ENCODE measurements at places on chromosomes 1 and 21.

DNA sequence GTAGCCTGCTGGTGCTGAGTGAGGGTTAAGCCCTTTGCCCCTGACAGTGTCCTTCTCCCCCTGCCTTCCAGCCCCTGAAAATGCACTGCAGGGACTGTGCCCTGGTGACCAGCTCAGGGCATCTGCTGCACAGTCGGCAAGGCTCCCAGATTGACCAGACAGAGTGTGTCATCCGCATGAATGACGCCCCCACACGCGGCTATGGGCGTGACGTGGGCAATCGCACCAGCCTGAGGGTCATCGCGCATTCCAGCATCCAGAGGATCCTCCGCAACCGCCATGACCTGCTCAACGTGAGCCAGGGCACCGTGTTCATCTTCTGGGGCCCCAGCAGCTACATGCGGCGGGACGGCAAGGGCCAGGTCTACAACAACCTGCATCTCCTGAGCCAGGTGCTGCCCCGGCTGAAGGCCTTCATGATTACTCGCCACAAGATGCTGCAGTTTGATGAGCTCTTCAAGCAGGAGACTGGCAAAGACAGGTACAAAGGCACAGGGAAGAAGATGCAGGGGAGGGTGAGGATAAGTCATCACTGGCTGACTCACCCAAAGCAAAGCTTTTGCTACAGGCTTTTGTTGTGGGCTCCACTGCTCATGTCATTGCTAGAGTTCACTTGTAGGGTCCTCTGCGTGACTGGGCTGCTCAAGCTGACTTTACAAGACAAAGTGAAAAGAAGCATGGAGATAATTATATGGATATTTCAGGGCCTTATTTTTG lies 174.9 kb downstream of the PIGK start:
- peak; percentile 3 for DNase-seq

DNA sequence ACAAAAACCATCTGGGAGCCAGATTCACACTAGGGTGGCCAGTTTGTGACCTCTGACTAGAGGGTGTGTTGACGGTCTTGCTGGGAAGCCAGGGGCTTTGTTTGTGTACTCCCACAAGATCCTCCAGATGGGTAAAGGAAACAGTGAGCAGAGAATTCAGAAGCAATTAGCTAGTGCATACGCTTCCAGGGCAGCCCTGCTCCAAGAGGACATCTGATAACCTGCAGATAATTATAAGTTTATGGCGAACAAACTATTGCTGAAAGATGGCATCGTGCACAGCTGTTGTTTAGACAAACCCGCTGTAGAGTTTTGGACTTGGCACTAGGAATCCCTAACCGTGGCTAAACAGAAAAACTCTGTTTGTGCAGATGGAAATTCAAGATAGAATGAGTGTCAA lies 326.4 kb downstream of the TGFB2 start:
- DNase-seq = no peak

DNA sequence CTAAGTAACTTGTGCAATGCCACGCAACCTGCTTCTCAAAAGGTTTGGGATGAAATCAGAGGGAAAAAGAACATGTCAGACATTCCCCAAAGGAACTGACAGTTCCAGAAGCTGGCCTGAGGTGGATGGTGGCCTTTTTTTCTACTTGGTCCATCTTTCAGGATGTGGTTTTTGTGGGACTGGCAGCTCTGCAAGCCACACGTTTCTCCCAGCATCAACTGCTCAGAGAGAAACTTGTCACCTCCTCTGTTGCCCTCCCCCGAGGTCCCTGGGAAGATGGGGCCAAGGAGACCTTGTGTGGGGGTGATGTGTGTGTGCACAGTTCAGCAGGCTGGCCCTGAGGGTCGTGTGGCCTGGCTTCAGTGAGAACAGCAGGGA lies 2.5 kb upstream of the DHRS3 start:
- peak; percentile 54 for DNase-seq

GRCh38 chr1:226033582-226033981 lies 28.9 kb upstream of the H3-3A start:
- DNase-seq = no peak

DNA sequence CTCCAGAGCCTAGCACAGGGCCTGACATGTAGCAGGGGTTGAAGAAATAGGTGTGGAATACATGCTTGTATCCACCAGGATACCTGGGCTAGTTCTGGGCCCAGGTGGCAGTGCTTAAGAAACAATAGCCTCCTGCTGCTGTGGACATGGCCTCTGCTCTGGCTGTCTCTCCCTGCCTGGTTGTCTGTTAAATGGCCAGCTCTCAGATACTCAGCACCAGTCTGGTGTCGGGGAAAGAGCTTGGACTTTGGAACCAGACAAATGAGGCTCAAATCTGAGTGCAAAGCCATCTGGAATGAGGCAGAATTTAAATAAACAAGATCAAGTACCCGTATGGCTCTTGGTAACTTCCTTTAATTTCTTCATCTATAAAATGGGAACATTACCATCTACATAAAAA lies 31.5 kb downstream of the SESN2 start:
- DNase-seq = no peak

DNA sequence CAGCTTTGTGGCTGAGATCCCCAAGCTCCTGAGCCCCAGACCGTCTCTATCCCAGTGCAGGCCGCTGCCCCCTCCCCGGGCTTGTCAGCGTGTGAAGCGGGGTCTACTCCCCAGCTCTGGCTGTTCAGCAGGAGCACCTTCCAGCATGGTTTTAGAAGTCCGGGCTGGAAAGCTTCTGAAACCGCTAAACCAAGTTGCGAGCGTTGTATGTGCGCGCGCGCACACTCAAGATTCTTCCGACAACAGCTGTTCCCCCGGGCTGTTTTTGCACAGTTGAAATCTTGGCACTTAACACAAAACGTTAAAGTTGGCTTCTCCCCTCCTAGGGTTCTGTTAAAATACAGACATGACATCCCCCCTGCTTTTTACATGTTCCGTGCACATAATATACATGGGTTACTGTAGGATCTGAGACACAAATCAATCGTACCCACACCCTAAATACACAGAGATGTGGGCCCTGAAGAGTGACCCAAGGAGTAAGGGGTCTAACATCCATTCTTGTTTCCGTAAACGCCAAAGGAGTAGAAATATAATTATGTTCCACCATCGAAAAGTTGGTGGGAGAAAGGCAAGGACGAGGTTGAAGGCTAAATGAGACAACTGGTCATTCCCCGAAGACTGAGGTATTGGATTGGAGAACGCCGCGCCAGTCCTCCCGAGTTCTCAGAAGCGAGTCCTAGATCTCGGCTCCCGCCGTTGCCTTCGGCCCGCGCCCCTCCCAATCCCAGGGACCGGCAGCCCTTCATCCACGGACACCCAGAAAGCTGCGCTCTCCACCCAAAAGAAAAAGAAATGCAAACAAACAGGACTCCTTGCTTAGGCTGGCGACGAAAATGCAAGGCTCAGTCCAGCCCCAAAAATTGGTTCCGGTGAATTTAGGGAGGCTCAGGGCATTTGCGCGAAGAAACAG lies 1.3 kb downstream of the TBX15 start:
- DNase-seq = no peak

- no peak for DNase-seq
Observed at GRCh38 chr1:8430476-8430875, 112.6 kb downstream of the SLC45A1 start.

DNA sequence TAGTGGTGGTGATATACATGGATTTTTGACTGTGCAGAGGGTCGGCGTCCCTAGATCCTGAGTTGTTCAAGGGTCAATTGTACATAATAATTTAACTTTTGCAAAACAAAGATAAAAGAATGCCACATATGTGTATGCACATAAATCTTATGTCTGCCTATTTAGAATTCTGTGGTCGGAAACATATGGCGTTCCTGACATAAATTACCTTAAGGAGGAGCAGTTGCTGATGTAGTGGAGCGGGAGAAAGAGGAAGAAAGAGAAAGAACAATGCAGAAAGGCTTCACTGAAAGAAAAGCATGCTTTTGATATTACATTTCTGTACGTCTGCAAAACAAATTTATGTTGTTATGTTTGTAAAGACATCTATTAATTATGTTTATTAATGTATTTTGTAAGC lies 40.0 kb downstream of the S1PR1 start:
- DNase-seq = no peak

DNA sequence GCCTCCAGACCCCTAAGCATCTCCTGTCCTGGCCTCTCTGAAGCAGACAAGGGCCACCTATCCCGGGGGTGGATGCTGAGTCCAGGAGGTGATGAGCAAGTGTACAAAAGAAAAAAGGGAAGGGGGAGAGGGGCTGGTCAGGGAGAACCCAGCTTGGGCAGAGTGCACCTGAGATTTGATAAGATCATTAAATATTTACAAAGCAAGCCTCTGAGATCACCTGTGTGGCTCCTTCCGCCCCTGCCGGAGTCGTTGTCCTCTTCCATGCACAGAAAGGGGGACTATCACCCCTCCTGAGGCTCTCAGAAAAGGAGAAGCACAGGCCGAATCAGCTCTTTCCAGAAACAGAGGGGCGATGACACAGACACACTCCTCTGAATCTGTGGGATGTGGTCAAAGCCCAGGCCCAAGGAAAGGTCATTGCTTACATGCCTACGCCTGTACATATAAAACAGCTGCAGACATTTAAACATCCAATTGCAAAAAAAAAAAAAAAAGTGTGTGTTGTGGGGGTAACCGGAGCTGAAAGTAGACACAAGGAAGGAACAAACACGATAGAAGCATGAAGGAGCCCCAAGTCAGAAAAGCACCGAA lies 30.9 kb downstream of the PRSS38 start:
- DNase-seq = no peak

DNA sequence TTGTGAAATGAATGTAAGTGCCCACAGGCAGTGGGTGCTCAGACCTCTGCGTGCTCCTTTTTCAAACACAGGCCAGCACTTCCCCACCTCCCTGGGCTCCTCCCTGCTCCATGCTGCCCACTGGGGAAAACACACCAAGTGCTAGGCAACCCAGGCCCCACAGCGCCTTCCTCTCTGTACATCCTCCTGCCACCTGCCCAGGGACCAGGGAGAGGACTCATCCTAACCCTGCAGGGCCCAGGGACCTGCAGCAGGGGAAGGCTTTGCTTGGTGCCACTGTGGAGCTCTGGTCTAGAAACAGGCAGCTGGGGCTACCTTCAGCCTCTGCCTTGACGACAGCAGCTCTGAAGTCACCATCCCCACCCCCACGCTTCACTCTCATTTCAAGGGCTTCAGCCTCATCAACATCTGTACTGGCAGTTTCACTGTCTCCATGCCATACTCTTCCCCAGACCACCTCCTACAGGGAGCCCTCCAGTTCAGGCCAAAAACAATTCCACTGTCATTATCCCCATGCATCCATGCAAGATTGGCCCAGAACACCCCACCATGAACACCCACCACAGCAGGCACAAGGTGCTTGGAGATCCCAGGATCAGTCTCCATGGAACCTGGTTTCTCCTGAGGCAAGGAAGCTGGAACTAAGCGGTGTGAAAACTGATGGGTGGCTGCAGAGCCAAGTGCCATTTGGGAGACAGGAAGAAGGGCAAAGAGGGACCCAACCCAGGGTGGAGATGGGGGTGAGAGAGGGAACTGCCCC lies 1.1 kb downstream of the IGSF8 start:
- peak; percentile 47 for DNase-seq

DNA sequence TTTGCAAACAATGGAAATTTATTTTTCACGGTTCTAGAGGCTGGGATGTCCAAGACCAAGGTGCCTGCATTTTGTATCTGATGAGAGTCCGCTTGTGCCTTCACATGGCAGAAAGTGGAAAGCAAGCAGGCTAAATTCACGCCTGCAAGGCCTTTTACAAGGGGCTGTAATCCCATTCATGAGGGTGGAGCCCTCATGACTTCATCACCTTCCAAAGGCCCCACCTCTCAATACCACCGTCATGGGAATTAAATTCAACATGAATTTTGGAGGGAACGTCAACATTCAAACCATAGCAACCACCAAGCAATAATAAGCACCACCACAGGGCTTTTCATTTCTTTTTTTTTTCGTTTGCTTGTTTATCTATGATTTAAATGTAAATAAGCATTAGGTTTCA lies 115.3 kb downstream of the C1orf21 start:
- DNase-seq = no peak

DNA sequence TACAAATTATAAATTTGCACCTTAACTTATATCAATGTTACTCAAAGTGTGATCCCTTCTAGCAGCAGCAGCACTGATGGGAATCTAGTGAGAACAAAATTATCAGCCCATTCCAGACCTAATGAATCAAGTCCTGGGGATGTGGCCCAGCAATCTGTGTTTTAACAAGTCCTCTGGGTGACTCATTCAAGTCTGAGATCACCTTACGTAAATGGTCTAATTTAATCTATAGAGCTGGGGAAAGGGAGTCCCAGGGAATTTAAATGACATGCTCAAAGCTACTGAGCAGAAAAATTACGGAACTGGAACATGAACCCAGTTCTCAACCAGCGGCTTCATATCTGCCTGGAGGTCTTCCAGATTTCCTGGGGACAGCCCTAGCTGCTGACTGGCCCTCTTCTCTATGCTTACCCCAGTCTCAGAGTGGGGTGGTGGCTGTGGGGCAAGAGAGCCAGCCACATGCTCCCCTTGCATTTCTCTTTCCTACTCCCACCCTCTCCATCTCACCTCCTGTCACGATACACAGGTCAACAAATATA lies 220.0 kb downstream of the TM2D1 start:
- no peak for DNase-seq

GRCh38 chr1:243745356-243745755 lies 104.7 kb downstream of the AKT3 start:
- no peak for DNase-seq

- no peak for DNase-seq
Observed at GRCh38 chr1:26704629-26705028, 8.8 kb downstream of the ARID1A start.

DNA sequence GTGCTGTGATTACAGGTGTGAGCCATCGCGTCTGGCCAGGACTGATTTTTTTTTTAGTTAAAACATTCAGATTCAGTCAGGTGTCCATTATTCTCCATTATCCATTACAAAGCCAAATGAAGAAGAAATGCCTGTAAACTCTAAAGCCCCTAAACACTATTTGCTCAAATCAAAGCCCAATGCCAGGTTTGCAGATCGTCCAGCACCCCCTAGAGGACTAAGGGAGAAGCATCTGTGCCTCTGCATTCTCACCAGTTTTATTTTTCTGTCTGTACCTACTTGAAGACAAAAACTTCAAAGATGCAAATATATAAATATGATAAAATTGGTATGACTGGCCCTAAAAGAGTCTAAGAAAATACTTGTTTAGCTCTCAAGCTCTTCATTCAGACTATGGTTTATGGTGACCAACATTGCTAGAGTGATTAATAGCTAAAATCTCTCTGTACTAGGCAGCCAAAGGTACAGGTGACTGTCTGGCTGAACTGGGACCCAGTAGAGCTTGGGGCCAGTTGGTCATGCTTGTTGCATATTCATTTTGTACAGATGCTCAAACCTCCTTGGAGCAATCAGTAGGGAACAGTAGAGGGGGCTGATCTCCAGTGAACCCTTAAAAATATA lies 138.4 kb downstream of the SYT2 start:
- DNase-seq = no peak

DNA sequence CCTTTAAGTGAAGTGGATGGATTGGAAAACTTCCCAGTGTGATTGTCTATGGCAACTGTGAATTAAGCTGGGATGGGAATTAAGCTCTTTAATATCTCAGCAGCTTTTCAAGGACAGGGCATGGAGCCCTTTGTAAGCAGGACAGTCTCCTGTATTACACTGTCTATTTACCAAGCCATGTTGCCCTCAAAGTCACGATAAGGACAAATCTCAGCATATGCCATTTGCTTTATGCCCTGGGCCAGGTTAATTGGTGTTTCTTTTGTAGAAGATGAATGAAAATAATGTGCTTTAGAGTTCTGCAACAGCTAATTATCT lies 17.6 kb downstream of the UTP25 start:
- no peak for DNase-seq

- DNase-seq = no peak
Observed at GRCh38 chr1:15407580-15407979, 2.1 kb upstream of the EFHD2 start.

Data from activated naive CD8-positive, alpha-beta T cell treated with anti-CD3 and anti-CD28 coated beads for 36 hours (primary cell).